ENCODE measurements at places on chromosomes 13 and 19. TPM values are rescaled to one million over a fixed set of nuclear protein-coding genes. Genes with fewer than 3 reads are reported as not detected.

The ANKLE1 gene
- total RNA-seq = 0.36 TPM

The RPL18A gene
- total RNA-seq = 2,148 TPM

The ADGRE1 gene
- total RNA-seq = 4.7 TPM

The ZFR2 gene
- total RNA-seq = not detected

The KCNC3 gene
- total RNA-seq = 1.4 TPM

The LILRB1 gene
- not detected for total RNA-seq

The ZNF43 gene
- total RNA-seq = 3.3 TPM

The SLAIN1 gene
- total RNA-seq = 0.65 TPM

The DPF1 gene
- total RNA-seq = 5.0 TPM

The ZNF665 gene
- total RNA-seq = not detected

The PRSS57 gene
- 0.23 TPM for total RNA-seq

The RFXAP gene
- 0.88 TPM for total RNA-seq

The ZNF69 gene
- total RNA-seq = not detected

The CD177 gene
- total RNA-seq = 0.11 TPM

The PRMT1 gene
- total RNA-seq = 427 TPM

The PSG1 gene
- 0.12 TPM for total RNA-seq

The SCAMP4 gene
- total RNA-seq = 53.4 TPM

The OR4F17 gene
- total RNA-seq = not detected

The GPR108 gene
- 41.0 TPM for total RNA-seq

The PNMA8C gene
- total RNA-seq = not detected

The NLRP11 gene
- total RNA-seq = 0.06 TPM

The KLK14 gene
- 0.26 TPM for total RNA-seq

The FXYD7 gene
- 0.17 TPM for total RNA-seq

The BST2 gene
- total RNA-seq = not detected

The RINL gene
- 2.5 TPM for total RNA-seq

The SULT2A1 gene
- not detected for total RNA-seq

The SCN1B gene
- total RNA-seq = 20.2 TPM

The PGLYRP2 gene
- not detected for total RNA-seq

The C1QTNF9B gene
- total RNA-seq = not detected

The SLC1A6 gene
- total RNA-seq = not detected

The ICAM4 gene
- total RNA-seq = not detected

The PTPRH gene
- 3.8 TPM for total RNA-seq

The PINLYP gene
- total RNA-seq = not detected

The SGCG gene
- not detected for total RNA-seq

The FOXA3 gene
- total RNA-seq = 0.91 TPM

The ERICH6B gene
- total RNA-seq = not detected

The PRR19 gene
- total RNA-seq = 4.2 TPM

The MEF2B gene
- total RNA-seq = 0.37 TPM

The LRRC25 gene
- total RNA-seq = not detected

The SMIM7 gene
- 71.8 TPM for total RNA-seq

The SIGLEC12 gene
- total RNA-seq = not detected

The HAUS8 gene
- total RNA-seq = 14.2 TPM

The MAMSTR gene
- 0.23 TPM for total RNA-seq

The SLC6A16 gene
- total RNA-seq = 1.3 TPM

The ADGRE3 gene
- total RNA-seq = not detected

The SRRM5 gene
- total RNA-seq = 0.71 TPM

The KEAP1 gene
- 52.5 TPM for total RNA-seq

The ZNF473 gene
- 10.3 TPM for total RNA-seq

The MBD3L2 gene
- not detected for total RNA-seq

The ZNF541 gene
- total RNA-seq = not detected

The VSTM2B gene
- total RNA-seq = not detected

The FGF9 gene
- not detected for total RNA-seq

The STX10 gene
- total RNA-seq = 52.0 TPM

The PTH2 gene
- not detected for total RNA-seq

The ZNF497 gene
- total RNA-seq = 0.92 TPM

The FLT3LG gene
- 1.4 TPM for total RNA-seq

Data from A549 treated with Hydrocortisone at 1 μM for 4 hours (cell line).